ENCODE measurements at places on chromosomes 16 and 17.

- no peak for DNase-seq
These were observed 24.1 kb upstream of the KRT24 start for GRCh38 chr17:40727447-40728231.

DNA sequence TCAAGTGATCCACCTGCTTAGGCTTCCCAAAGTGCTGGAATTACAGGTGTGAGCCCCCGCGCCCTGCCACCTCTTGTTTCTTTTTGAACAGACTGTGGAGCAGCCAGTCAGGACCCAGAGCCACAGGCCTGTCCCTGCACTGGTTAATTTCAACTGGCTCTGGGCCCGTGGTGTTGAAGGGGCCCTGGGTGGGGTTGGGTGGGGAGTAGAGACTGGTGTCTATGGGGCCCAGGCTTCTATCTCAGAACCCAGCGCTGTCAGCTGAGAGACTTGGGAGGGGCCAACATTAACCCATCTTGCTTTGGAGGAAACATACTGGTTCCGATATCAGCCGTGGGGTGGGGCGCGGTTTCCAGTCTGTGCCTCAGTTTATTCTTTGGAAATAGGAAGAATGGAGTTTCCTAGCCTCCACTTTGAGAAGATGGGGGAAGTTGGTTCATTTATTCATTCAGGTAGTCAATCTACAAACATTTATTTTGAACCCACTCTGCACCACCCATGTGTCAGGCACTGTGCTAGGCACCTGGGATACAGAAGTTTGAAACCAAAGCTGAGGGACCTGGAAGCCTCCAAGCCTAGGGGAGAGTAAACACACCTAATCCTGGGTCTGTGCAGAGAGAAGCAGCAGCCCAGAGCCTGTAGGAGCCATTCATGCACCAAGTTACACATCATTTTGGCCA lies 15.5 kb upstream of the SLC4A1 start:
- no peak for DNase-seq

GRCh38 chr17:850851-851763 lies 69.0 kb downstream of the MRM3 start:
- no peak for DNase-seq

DNA sequence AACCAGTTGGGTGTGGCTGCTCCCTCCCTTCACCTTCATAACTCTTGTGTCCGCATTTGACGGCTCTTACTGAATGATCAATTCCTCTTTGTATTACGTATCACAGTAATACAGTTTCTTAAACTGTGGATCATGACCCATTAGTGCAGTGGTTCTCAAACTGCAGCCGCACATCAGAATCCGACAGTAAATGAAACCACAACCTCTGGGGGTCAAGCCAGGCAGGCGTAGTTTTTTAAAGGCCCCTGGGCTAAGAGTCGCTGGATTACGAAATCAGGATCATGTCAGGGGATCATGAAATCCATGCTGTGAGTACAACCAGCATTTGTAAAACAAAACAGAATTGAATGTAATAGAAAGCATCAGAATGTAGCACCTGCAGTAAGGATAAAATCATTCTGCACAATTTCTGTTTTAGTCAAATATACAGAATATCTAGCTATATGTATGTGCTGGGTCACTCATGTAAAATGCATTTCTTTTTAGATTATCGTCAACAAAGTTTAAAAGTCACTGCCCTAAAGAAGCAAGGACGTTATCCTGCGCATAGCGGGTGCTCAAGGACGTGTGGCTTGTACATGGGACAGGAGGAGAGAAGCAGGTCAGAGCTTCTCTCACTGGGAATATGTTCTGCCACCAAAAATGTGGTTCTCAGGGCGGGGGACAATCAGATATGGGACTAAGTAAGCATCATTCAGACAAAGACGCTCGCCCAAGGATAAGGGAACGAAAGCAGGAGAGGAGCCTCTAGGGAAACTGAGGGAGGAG lies 113.1 kb downstream of the ZFHX3 start:
- no peak for DNase-seq

GRCh38 chr17:42380935-42381334 lies 7.3 kb downstream of the STAT3 start:
- DNase-seq, result no peak

- no peak for DNase-seq
These were observed 26.8 kb upstream of the ENDOV start for GRCh38 chr17:80388175-80388574.

GRCh38 chr16:10751291-10751697 lies 7.7 kb downstream of the NUBP1 start:
- no peak for DNase-seq

GRCh38 chr16:66381585-66382170 lies 15.2 kb downstream of the CDH5 start:
- DNase-seq, result no peak

GRCh38 chr17:61402978-61403800 lies 3.5 kb downstream of the TBX2 start:
- no peak for DNase-seq

DNA sequence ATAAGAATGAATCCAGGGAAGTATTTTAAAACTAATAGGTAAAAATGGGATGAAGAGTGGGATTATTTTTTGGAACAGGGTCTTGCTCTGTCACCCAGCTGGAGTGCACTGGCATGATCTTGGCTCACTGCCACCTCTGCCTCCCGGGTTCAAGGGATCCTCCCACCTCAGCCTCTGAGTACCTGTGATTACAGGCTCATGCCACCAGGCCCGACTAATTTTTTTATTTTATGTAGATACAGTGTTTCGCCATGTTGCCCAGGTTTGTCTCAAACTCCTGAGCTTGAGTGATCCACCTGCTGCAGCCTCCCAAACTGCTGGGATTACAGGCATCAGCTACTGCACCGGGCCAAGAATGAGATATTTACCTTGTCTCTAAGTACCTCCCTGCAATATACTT lies 22.1 kb downstream of the NSMCE1 start:
- DNase-seq, result no peak

DNA sequence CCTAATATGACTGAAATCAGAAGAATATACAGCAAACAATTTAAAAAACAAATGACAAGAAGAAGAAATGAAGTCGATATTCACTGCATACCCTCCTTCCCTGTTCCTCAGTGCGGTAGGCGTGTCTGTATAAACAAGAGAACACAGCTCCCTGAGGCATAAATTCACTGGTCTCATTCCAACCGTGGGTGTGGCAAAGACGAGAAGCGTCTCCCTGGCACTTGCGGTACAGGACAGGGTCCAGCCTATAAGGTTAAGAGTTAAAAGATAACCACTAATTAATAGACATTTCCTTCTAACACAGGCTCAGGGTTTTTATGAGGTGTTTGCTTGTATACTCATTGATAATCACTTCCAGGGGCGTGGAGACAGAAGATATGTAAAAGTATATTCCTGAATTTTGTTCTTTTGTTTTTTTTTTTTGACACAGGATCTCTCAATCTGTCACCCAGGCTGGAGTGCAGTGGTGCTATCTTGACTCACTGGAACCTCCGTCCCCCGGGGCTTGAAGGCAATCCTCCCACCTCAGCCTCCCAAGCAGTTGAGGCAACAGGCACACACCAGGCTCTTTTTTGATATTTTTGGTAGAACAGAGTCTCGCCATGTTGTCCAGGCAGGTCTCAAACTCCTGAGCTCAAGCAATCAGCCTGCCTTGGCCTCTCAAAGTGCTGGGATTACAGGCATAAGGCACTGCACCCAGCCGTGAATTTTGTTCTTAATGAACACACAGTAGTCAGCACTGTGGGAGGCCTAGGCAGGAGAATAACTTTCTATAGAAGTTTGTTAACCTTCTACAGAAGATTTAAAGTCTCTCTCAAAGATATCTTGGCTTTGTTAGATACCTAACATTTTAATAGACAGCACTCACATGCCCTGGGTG lies 59.1 kb upstream of the CLEC18B start:
- DNase-seq, result no peak

DNA sequence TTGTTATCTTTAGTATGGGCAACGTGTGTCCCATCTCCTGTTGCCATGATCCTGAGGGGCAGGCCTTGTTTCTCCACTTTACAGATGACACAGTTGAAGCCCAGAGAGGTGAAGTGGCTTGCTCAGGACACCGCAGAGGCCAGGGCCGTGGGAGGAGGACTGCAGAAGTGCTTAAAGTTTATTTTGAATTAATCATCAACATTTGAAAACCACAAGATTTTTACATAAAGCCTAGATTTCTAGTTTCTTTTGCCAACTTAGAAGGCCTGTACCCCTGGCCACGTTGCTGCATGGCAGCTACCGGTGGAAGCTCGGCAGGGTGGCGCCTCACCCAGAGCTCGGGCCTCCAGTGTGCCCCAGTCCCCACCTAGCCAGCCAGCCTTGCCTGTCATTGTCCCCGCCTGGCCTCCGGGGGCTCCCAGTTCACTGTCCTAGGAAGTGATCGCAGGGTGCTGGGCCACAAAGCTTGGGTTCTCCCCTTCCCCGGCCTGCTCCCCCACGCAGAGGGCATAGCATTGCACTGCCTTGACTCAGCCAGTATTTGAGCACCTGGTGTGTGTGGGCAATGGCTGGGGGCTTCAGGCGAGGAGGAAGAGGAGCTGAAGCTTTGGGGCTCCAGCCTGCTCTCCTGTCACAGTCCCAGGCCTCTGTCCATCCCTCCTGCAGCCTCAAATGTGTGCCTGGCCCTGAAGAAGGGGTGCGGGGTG lies 14.8 kb upstream of the ADCY7 start:
- DNase-seq, result no peak

DNA sequence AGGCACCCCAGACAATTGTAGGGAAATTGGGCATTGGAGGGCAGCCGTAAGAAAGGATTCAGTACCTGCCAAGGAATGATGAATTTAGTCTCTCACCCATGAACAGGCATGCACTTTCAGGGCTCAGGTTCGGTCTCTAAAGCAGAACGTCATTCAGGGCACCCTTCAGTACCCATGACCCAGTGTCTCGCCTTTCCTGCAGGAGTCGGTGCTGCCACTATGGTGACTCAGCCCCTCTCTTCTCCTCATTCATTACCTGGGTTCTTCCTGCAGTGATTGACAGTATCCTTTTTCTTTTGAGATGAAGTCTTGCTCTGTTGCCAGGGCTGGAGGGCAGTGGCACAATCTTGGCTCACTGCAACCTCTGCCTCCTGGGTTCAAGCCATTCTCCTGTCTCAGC lies 8.4 kb downstream of the SOST start:
- DNase-seq, result no peak

DNA sequence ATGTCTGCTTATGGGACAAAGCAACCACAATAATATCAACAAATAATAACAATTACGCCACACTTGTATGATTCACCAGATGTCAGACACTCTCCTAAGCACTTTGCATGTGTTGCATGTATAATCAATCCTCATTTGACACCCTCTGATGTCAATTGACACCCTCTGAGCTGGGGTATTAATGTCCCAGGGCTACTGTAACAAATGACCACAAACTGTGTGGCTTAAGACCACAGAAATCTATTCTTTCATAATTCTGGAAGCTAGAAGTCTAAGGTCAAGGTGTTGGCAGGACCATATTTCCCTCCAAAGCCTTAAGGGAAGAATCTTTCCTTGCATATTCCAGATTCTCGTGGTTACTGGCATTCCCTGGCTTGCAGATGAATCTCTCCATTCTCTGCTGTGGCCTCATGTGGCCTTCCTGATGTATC lies 112.7 kb downstream of the NPIPB5 start:
- no peak for DNase-seq

DNA sequence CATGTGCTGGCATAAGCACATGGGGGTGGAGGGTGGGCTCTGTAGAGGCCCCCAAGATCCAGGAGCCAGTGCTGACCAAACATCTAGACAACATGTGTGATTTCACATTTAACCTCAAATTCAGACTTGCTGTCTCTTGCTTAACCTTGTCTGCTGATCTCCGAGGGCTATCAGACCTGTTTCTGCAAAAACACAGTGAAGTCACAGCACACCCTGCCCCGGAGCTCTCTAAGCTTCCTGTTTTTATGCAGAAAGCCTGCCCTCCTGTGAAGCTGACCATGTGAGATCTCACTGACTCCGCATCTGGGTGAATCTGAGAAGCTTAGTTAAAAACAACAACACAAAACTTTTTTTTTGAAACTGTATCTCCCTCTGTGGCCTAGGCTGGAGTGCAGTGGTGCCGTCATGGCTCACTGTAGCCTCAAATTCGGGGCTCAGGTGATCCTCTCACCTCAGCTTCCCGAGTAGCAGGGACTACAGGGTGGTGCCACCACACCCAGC lies 6.6 kb upstream of the DPEP2 start:
- DNase-seq, result no peak

GRCh38 chr17:36610474-36610873 lies 9.1 kb downstream of the MRM1 start:
- no peak for DNase-seq

All from stimulated activated CD8-positive, alpha-beta memory T cell treated with anti-CD3 and anti-CD28 coated beads, Interleukin-4, amount 100 ng/mL, for 1 hour (primary cell).